ENCODE measurements at places on chromosomes 7 and 10.
A peak's percentile ranks its signal among the peaks of the same experiment; 100 is the strongest.

DNA sequence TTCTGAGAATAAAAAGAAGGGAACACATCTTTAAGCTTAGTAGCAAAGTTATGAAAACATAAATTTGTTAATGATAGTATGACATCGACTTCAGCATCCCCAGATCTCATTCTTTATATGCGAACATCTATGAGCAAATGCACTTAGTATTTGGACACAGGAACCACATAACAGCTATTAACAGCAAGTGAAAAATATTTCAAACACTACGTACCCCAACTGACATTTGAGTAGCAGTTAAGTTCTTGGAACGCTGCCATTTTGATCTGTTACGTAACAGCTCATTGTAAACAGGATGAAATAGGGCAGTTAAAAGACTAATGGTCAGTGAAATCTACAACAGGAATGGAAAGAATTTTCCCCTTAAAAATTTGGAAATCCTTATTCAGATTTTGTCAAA, 428.9 kb downstream of the TNS3 start:
- no peak for DNase-seq

DNA sequence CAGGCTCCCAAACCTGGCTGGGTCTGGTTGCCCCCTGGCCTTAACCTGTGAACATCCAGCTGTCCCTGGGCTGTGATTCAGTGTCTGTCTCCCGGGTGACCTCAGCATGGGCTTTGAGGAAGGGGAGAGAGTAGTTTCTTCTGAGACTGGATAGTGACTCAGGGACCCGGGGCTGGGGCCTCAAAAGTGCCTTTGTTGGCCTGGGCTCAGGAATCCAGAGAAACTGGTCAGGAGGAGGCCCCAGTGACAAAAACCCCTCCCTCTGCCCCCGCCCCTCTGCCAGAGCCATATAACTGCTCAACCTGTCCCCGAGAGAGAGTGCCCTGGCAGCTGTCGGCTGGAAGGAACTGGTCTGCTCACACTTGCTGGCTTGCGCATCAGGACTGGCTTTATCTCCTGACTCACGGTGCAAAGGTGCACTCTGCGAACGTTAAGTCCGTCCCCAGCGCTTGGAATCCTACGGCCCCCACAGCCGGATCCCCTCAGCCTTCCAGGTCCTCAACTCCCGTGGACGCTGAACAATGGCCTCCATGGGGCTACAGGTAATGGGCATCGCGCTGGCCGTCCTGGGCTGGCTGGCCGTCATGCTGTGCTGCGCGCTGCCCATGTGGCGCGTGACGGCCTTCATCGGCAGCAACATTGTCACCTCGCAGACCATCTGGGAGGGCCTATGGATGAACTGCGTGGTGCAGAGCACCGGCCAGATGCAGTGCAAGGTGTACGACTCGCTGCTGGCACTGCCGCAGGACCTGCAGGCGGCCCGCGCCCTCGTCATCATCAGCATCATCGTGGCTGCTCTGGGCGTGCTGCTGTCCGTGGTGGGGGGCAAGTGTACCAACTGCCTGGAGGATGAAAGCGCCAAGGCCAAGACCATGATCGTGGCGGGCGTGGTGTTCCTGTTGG, at the start of gene CLDN4:
Gene CLDN4, plus strand, starts transcription at position 316 of the 903 bp plus-strand sequence. Its CDS starts 206 bp downstream, at position 522.
- DNase-seq = no peak

- DNase-seq = no peak
Measured at GRCh38 chr7:66630531-66630930, 1.9 kb downstream of the KCTD7 start.

- no peak for DNase-seq
Measured at GRCh38 chr7:7416031-7416858, 119.4 kb downstream of the COL28A1 start.

DNA sequence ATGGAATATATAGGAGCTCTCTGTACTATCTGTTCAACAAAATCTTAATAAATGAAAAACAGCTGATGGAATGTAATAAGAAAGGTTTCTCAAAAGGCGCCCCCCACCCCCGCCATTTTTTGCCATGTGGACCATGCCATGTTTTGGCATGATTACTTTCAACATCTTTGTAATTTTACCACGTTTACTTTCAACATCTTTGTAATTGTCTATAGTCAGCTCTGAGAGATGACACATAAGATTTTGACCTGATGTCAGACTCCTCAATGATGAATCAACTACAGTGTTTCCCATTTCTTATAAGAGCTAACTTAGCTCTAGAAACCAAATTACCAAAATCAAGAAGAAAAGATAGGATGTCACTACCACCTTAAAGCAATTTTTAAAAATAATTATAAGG, 144.9 kb upstream of the AHR start:
- DNase-seq = no peak

DNA sequence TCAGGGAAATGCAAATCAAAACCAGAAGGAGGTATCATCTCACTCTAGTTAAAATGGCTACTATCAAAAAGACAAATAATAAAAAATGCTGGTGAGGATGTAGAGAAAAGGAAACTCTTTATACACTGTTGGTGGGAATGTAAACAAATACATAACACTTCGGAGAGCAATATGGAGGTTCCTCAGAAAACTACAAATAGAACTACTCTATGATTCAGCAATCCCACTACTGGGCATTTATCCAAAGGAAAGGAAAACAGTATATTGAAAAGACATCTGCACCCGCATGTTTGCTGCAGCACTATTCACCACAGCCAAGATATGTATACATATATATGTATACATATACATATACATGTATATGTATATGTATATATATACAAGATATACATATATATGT, 94.2 kb downstream of the C10orf90 start:
- DNase-seq = no peak

GRCh38 chr7:143909863-143910262, 7.9 kb upstream of the TCAF1 start:
- no peak for DNase-seq

- DNase-seq = no peak
Measured at GRCh38 chr7:106099539-106099938, 12.6 kb downstream of the SYPL1 start.

DNA sequence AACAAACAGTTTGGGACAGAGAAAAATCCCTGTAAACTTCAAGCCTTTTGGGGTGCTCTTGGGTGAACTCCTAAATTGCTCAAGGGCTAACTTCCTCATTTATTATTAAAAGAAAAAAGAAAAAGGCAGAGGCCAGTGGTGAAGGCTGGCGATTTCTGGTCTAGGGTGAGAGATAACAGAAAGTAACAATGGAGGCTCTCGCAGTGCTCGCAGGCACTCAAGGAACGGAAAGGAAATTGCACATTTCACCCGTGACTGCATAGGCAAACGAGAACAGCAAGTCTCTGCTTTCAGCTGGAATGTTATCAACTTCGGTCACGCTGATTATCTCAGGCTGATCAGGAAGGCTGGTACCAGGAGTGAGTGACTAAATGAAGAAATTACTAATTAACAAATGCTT, 70.7 kb downstream of the PRKAG2 start:
- no peak for DNase-seq

GRCh38 chr10:73841526-73842285, 30.3 kb upstream of the NDST2 start:
- no peak for DNase-seq

- no peak for DNase-seq
Measured at GRCh38 chr10:75024971-75025523, 86.4 kb upstream of the SAMD8 start.

DNA sequence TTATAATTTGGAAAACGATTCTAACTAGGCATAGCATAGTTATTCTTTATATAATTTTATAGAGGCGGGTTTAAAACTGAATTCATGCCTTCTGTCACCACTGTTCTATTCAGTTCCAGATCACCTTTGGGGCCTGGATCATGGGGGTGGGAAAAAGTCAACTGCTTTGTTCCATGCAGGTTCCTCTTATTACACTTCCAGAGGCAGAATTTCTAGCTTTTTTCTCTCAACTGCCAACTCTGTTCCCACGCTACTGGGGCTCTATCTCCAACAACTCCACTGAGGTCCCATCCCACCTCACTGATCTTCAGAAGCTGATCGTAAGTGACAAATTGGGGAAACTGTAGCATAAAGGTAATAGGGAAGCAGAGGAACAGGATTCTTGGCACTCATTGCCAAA, 283.6 kb upstream of the IMMP2L start:
- DNase-seq = no peak

- DNase-seq = no peak
Measured at GRCh38 chr7:113405296-113406056, 287.1 kb upstream of the SMIM30 start.

DNA sequence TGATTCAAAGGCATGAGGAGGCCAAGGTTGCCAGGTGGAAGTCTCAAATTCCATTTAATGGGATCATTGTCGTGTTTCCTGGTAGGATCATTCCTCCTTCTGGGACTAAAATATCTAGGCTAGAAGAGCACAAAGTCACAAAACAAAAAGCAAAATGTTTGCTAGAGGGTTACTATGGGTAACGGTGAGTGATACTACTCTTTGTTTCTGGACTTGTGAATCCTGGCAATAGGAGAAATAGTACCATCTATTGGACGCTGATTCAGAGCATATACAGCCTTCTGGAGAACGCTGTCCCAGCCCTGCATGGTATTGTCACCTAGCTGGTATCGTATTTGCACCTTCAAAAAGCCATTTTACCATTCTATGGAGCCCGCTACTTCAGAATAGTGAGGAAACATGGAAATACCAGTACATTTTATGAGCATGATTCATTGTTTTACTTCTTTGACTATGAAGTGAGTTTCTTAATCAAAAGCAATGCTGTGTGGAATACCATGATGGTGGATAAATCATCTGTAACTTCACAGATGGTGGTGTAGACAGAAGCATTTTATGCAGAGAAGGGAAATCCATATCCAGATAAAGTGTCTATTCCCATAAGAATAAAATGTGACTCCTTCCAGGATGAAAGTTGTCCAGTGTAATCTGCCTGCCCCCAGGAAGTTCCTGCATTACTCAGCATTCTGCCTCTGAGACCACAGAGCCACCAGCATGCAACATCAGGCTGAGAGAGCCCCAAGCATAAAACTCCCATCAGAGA, 361.0 kb downstream of the ETV1 start:
- DNase-seq = no peak

GRCh38 chr10:86687750-86688149, 19.4 kb downstream of the LDB3 start:
- no peak for DNase-seq

DNA sequence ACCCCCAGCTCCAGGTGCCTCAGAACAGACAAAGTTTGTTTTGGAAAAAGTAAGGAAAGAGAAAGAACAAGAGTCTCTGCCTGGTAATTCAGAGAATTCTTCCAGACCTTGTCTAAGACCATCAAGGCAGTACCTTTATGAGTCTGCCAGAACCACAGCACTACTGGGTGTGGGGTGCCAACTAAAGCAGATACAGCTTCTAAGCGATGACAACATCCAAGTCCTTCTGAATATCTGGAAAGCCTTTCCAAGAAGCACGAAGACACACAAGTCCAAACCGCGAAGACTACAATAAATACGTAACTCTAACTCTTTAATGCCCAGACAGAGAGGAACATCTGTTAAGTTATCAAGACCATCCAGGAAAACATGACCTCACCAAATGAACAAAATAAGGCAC, 94.3 kb downstream of the SIRT1 start:
- DNase-seq = no peak

GRCh38 chr7:2930310-2931033, 86.4 kb upstream of the GNA12 start:
- DNase-seq = no peak

DNA sequence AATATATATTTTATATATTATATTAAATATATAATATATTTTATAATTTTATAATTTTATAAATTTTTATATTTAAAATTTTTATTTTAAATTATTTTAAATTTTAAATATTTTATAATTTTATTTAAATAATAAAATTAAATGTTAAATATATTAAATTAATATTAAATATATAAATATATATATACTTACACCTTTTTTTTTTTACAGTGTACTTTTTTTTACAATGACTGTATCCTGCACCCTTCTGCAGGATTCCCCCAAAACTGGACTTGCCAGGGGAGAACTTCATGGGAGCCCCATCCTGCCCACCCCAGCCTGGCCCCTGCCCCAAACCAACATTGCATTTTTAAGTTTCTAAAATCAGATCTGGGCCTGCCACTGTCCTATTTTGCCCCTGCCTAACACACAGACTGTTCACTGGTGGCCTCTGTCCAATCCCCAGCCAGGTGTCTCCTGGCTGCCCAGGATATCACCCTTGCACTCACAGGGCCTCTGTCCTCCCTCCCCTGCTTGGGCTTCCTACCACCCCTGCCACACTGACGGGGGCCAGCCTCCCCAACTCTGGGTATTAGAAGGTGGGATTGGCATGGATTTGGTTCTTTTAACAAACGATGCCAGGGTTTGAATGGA, 138.0 kb downstream of the ADCY1 start:
- no peak for DNase-seq

DNA sequence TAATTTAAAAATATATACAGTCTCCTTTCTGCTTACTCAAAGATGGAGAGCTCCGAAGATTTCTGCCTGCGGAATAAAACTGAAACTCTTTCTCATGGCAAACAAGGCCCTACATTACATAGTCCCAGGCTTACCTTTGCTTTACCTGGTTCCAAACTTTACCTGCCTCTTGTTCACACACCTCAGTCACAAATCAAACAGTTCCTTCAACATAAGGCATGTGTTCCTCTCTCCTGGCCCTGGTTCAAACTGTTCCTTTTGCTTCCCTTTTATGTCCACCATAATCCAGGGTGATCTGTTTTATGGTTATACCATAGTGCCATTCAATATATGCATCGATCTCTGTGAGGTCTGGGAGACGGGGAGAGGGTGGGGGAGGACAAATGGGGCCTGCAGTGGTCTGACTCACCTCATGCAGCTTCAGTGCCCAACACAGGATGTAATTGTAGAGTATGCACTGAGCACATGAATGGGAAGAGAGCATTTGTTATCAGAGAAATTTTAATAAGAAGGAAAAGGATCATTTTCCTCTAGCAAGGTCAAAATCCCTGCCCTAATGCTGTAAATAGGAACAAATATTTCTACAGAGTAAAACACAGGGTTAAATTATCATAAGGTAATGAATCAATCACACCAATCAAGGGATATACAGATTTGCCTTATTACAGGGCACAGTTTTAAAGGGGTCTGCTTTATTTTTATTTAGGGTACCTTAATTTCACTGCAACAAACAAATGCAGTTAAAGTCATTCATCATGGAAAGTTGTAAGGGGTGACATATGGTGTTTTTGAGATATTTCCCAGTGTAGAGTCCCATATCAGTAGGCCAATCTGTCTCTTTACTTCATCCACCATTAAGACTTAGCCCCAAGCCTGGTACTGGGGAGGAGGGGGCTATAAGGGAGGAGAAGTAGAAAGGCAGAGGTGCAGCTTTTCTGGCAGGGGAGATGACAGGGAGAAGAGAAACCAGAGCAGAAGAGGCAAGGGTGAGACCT, 88.8 kb upstream of the PDE1C start:
- no peak for DNase-seq

GRCh38 chr7:121019018-121019417, 30.5 kb downstream of the CPED1 start:
- DNase-seq = no peak

GRCh38 chr10:98267894-98268693, at the start of gene LOXL4:
Gene LOXL4, minus strand, starts transcription at chr10:98268194. Its CDS starts 5,175 bp downstream, at chr10:98263019.
- no peak for DNase-seq

GRCh38 chr10:31650010-31650409, 278.6 kb downstream of the ARHGAP12 start:
- no peak for DNase-seq

- peak; percentile 44 for DNase-seq
Measured at GRCh38 chr10:111076191-111076681, 593 bp upstream of the ADRA2A start.
